ENCODE measurements at places on chromosomes 4 and X.

DNA sequence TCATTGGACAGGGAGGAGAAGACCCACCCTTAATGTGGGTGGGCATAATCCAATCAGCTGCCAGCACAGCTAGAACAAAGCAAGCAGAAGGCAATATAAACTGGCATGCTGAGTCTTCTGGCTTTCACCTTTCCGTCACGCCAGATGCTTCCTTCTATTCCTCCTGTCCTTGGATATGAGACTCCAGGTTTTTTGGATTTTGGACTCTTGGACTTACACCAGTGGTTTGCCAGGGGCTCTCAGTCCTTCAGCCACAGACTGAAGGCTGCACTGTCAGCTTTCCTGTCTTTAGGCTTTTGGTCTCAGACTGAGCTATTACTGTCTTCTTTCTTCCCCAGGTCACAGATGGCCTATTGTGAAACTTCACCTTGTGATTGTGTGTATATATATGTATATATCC is 32.2 kb upstream of the UGT2B4 start:
- DNase-seq, result no peak

- peak; percentile 60 for DNase-seq
These were observed 8.5 kb downstream of the MXD4 start for GRCh38 chr4:2253160-2254084.

GRCh38 chr4:123867910-123868587 is 471.5 kb downstream of the SPRY1 start:
- DNase-seq, result no peak

DNA sequence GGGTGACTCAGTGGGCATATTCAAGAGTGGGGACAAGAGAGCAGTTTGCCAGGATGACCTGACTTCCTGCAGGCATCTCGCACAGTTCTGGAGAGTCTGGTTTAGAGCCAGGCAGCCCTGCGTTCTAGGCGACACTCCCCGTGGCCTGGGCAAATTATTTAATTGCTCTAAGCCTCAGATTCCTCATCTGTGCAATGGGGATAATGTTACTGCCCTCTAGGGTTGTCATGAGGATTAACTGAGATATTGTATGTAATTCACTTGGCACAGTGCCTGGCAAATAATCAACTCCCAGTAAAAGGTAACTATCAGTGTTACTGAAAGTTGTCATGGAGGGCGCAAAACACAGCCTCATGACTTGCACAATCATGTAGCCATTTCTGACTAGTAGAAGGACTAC is 48.8 kb upstream of the PITX2 start:
- no peak for DNase-seq

GRCh38 chr4:104643805-104644204 is 149.1 kb upstream of the CXXC4 start:
- no peak for DNase-seq

DNA sequence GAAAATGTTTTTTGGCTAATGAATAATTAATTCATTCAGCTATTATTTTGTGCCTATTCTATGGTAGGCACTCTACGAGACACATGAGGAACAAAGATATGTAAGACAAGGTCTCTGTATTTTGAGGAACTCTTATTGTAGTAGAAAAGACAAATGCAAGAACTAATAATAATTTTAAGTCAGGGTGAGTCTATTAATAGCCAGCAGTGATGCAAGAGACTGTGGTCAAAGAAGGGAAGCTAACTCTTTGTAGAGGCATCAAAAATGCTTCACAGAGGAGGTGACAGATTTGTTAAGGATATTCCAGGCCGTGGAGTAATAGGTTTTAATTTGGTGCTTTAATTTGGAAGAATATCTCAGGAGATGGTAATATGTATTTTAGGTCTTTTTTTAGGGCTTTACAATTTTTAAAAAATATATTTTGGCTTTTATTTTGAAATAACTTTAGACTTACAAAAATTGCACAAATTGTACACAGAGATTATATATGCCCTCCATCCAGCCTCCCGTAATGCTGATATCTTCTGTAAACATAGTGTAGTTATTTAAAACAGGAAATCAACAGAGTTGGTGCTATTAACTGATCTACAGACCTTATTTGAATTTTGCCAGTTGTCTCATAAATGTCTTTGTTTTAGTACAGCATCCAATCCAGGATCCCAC is 48.1 kb downstream of the DCLK2 start:
- DNase-seq, result no peak

DNA sequence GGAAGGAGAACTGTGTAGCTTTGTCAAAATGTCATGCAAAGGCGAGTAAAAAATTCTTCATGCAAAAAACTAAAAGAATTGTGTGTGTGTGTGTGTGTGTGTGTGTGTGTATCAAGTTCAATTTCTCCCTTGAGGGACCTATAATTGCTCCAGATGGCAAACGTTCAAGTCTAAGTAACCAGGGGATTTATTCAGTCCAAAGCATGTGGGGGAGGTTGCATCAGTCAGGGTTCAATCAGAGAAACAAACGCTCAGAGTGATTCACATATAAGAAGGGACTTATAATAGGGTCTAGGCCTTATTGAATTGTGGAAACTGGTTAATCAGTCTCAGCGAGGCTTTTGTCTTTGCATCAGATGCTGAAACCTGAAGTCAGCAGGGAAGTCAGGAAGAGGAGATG is 5.0 kb downstream of the DCAF8L1 start:
- no peak for DNase-seq

DNA sequence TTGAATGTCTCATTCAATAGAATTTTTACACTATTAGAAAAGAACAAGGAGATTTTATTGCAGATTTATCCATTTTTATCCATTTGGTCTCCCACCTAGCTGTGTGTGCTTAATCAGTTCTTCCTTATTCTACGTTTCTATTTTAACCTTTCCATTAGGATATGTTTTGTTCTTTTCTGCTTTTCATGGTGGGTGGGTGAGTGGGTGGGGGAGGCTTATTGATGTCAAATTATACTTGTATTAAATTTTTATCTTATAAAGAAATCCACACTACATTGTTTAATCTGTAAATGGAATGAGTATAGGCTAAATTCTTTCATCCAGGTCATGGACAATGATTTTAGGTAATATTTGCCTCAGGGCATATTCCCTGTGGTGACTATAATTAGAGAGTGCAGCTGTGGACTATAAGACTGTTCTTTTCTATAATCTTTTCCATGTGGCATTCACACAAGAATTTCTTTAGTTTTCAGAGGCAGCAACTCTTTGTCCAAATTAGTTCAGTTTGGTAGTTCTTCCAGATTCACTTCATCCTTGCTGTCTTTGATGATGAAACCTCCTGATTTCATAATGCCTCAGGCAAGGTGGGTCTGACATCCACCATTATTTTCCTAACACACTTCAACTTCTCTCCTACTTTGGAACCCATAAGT is 2451.8 kb downstream of the PCDH7 start:
- DNase-seq, result no peak

- DNase-seq, result no peak
These were observed 1.3 kb downstream of the TCEAL8 start for GRCh38 chrX:103253608-103254007.

- DNase-seq, result no peak
These were observed 934 bp upstream of the SEC31A start for GRCh38 chr4:82891707-82892466.

GRCh38 chrX:45050558-45050957 is 150.1 kb downstream of the DIPK2B start:
- no peak for DNase-seq

DNA sequence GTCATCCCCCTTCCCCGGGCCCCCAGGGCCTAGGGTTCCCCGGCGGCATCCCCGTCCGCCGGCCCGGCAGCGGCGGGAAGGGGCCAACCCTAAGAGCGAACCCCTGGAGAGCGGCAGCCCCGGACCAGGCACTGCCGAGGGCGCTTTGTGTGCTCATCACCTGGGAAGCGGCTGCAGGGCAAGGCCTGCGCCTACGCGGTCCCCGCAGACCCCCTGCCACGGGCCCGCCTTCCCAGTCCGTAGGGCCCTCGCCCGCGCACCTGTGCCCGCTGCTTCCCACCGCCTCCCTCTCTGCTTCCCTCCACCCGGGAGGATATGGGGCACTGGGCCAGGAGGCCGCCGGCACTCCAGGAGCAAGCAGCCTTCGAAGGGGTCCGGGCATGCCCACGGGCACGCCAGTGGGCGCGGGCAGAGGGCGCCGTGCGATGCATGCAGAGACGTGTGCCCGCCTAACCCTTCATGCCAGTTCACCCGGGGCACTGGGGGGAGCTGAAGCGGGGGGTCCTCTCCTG is 2.6 kb downstream of the FLNA start:
- DNase-seq, result no peak

GRCh38 chr4:182257016-182257415 is 13.8 kb downstream of the TENM3 start:
- no peak for DNase-seq

DNA sequence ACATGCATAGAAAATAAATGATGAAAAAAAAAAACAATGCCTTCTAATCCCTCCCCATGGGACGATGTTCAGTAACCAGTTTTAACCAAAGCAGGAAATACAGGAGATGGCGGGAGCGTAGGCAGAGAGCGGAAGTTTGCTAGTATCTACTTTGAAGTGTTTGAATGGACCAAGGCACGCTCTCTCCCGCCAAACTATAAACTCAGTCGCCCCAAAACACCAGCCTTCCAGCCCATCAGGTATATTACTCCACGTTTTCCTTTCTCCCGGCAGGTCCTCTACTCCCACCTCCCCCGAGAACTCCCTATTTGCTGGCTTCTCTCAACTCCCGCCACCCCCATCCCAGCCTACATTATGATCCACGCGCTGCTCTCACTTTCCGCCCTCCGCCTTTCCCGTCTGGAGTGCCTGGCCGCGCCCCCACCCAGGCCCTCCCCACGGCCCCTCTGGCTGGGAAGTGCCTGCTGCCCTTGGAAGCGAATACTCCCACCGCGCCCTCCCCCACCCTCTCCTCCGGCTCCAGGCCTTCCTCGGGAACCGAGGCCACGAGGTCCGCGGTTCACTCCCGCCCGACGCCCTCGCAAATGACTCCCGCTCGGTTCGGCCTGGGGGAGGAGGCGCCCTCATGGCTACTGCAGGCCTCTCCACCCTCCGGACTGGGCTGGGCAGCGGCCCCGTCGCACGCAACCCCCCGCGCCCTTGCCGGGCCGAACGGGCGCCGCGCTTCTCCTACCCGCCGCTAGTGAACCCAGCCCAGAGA is 723 bp downstream of the DHX15 start:
- DNase-seq, result peak; percentile 85

- no peak for DNase-seq
These were observed 110.6 kb downstream of the ASMT start for GRCh38 chrX:1725472-1725871.

- no peak for DNase-seq
These were observed 24.1 kb upstream of the WFS1 start for GRCh38 chr4:6245246-6246169.

- no peak for DNase-seq
These were observed 21.4 kb upstream of the SCRG1 start for GRCh38 chr4:173420324-173420752.

- no peak for DNase-seq
These were observed 98.4 kb downstream of the ZNF827 start for GRCh38 chr4:145840162-145840768.

DNA sequence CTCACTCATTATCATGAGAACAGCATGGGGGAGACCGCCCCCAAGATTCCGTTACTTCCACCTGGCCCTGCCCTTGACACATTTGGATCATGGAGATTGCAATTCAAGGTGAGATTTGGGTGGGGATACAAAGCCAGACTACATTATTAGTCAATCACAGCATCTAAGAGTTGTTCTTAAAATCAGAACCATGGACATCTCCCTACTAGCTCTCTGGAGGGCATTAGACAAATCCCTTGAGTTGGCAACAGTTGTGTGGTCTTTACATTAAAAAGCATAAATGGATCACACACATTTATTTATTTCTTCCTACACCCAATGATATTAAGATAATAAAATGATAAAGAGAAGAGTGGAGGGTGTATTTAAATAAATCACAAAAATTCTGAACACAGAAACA is 262.8 kb upstream of the VCX start:
- no peak for DNase-seq

- no peak for DNase-seq
These were observed 79.2 kb downstream of the TMEM164 start for GRCh38 chrX:110082161-110082560.

GRCh38 chr4:1569461-1570151 is 114.5 kb downstream of the FAM53A start:
- DNase-seq, result no peak

All from left forelimb (tissue), 1 donor.